Caco-2 (cell line): ENCODE measurements at places on chromosomes 6 and 20. TPM values are rescaled to one million over a fixed set of nuclear protein-coding genes. Genes with fewer than 3 reads are reported as not detected.

LPA gene
- total RNA-seq = not detected in 2 replicates

CCN6 gene
- total RNA-seq = not detected in 2 replicates

FAXC gene
- total RNA-seq = 0.16 and 0.86 TPM in 2 replicates

SRF gene
- total RNA-seq = 31.3 and 32.1 TPM in 2 replicates

CALHM5 gene
- total RNA-seq = 1.1 and 1.3 TPM in 2 replicates

CCN5 gene
- total RNA-seq = not detected in 2 replicates

MRAP2 gene
- total RNA-seq = 1.4 and 1.8 TPM in 2 replicates

PI16 gene
- not detected in 2 replicates for total RNA-seq

FHL5 gene
- total RNA-seq = not detected in 2 replicates

MOG gene
- not detected in 2 replicates for total RNA-seq

SLC25A27 gene
- 0.64 TPM in 1 of 2 replicates, not detected in the other for total RNA-seq

TFAP2A gene
- total RNA-seq = 6.3 and 8.7 TPM in 2 replicates

UBE3D gene
- total RNA-seq = 10.9 and 11.7 TPM in 2 replicates

BTN1A1 gene
- 7.3 and 8.3 TPM in 2 replicates for total RNA-seq

RPRD1B gene
- 102 and 112 TPM in 2 replicates for total RNA-seq

RIN2 gene
- total RNA-seq = 35.2 and 36.7 TPM in 2 replicates

ADGRB3 gene
- total RNA-seq = 0.18 TPM in 1 of 2 replicates, not detected in the other

COL9A3 gene
- 6.4 and 7.9 TPM in 2 replicates for total RNA-seq

GPR6 gene
- total RNA-seq = not detected in 2 replicates

KIF25 gene
- total RNA-seq = not detected in 2 replicates

PPIL6 gene
- total RNA-seq = 0.30 TPM in 1 of 2 replicates, not detected in the other

BPI gene
- total RNA-seq = not detected in 2 replicates

SYNDIG1 gene
- total RNA-seq = not detected in 2 replicates

FOXP4 gene
- total RNA-seq = 108 and 117 TPM in 2 replicates

ABHD16B gene
- total RNA-seq = 0.27 TPM in 1 of 2 replicates, not detected in the other
